ENCODE measurements at places on chromosomes 5 and 9.

DNA sequence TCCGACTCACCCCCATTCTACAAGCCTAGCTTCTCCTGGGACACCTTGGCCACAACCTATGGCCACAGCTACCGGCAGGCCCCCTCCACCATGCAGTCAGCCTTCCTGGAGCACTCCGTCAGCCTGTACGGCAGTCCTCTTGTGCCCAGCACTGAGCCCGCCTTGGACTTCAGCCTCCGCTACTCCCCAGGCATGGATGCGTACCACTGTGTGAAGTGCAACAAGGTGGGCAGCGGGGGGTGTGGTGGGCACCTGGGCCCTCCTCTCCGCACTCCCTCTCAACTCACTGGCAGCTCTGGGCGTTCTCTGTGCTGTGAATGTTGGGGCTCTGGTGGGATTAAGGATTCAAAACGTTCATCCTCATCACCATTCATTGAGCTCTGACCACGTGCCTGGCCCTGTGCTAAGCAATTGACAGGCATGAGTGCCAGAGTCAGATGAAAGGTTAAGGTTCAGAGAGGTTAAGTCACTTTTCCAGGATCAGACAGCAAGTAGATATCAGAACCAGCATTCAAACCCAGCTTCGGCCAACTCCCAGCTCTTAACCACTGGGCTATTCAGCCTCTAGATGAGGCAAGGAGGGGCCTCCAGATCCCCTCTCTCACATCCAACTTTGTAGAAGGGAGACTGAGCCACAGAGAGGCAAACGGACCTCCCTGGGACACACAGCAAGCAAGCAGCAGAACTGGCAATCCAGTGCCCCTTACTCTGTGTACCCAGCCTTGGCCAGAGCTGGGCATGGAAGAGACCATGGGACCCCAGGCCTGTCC is 9.9 kb downstream of the GFI1B start:
- DNase-seq = no peak

DNA sequence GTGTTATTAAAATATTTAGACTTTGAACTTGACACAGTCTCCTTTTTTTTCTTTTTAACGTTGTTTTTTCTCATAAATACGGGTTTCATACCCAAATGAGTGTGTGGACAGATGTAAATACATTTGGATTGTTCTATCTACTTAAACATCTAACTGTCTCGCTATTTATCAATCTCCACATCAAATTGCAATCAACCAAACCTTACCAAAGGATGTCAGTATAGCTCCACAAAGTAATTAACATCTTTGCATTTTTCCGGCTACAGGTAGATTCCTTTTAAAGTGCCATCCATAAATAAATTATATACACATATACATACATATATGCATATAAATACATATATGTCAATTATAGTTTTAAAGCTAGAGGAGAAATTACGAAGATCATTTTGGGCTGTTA is 705 bp upstream of the CDH10 start:
- no peak for DNase-seq

DNA sequence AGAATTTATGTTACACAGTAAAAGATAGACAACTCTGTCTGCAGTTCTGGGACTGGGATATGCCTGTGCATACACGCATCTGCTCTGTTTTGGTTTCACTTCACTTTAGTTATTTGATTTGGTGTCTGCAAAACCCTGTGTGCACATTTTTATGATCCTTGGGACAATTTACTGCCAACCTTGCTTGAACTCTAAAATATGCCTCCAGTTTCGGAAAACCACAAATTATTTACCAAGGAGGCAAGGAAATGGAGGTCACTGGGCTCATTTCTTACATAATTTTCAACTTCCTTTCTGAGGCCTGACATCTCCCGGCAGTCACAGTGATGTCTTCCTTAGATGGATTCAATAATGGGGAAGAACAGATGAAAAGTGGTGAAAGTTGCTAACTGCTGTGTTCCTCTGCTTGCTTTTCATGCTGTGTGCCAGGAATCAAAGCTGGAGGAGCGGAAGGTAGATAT is 61.2 kb upstream of the TAF11L2 start:
- no peak for DNase-seq

DNA sequence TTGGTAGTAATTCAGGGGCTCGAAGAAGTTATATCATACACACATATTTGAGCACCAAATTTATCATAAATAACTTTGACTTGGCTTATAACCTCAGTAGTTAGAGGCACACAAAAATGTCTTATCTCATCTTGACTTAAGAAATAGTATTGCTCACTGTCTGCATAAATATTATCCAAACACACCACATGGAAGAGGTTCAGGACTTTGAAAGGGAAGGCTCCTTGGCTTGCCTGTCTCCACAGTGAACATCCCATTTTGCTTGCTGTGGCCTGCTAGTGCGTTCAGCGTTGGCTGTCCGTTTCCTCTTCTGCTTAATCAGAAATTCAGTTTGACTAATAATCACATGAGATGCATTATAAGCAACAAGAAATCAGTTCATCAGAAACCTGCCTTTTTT is 13.9 kb downstream of the GRXCR2 start:
- no peak for DNase-seq

GRCh38 chr9:99211746-99212145 is 10.0 kb downstream of the ALG2 start:
- DNase-seq = no peak

DNA sequence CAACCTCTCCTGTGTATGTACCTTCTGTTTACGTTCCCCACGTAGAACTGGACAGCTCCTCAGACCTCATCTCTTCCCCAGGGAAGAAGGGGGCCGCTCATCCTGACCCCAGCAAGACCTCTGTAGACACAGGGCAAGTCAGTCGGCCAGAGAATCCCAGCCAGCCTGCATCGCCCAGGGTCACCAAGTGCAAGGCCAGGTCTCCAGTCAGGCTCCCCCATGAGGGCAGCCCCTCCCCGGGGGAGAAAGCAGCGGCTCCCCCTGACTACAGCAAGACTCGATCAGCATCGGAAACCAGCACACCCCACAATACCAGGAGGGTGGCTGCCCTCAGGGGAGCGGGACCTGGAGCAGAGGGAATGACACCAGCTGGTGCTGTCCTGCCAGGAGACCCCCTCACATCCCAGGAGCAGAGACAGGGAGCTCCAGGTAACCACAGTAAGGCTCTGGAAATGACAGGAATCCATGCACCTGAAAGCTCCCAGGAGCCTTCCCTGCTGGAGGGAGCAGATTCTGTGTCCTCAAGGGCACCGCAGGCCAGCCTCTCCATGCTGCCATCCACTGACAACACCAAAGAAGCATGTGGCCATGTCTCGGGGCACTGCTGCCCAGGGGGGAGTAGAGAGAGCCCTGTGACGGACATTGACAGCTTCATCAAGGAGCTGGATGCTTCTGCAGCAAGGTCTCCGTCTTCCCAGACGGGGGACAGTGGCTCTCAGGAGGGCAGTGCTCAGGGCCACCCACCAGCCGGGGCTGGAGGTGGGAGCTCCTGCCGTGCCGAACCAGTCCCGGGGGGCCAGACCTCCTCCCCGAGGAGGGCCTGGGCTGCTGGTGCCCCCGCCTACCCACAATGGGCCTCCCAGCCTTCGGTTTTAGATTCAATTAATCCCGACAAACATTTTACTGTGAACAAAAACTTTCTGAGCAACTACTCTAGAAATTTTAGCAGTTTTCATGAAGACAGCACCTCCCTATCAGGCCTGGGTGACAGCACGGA is 86.7 kb downstream of the GOLPH3 start:
- DNase-seq = no peak

DNA sequence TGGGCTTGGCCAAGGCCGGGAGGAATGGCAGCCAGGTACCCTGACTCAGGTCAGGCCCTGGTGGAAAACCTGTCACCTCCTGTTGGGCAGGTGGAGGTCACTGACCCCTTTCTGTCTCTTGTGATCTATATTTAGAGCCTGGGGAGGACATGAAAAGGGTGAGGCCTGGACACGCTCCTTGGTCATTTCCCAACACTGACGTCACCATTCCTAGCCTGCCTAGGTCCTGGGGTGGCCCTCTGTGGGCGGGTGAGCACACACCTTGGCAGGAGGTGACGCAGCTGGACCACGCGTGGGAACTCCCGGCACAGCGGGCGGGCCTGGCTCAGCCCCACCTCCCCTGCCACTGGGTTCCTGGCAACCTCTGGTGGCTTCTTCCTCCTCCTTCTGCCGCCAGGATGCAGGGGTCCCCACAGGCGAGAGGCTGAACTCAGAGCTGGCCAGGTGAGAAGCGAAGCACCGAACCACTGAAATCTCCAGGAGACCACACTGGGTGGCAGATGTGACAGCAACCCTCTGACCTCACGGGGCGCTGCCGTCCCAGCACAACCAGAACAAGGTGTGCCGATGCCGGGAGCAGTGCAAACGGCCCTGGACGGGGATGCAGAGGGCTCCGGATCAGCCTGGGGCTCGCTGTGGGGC is 6.4 kb upstream of the RALGDS start:
- DNase-seq = no peak

DNA sequence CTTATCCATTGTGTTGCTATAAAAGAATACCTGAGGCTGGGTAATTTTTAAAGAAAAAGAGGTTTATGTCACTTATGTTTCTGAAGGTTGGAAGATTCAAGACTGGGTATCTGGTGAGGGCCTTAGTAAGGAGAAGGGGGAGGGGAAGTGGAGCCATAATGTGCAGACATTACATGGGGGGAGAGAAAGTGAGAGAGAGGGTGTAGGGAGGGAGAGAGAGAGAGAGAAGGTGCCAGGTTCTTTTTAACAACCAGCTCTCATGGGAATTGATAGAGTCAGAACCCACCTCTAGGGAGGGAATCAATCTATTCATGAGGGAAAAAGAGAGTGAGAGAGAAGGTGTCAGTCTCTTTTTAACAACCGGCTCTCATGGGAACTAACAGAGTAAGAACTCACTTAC is 29.5 kb downstream of the SPEF2 start:
- no peak for DNase-seq

GRCh38 chr9:26129217-26129616 is 451.0 kb upstream of the TUSC1 start:
- DNase-seq = peak; percentile 87

DNA sequence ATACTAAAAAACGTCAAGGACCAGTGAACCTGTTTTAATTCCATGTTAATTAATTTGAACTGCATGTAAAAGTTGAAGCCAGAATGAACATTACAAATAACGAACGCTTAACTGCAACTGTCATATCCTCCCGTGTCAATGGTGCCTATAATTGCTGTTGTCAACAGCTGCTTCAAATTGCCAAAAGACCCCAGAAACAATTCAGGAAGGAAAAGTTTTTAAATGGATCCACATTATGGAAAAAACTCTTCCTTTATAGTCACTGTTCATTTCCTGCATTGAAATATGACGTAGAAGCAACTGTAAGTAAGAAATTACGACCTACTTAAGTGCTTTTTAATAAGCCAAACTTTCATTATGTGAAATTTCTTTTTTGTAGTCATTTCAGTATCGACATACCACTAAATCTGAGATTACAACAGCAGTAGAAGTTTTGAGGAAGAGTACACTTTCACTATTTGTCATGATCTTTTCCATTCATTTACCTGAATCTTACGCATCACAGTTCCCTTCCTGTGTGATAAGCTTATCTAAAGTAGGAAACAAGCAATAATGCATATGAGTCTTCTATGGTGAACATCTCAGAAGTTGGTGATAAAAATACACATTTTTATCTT is 37.8 kb downstream of the MEF2C start:
- DNase-seq = no peak

GRCh38 chr9:26574898-26575440 is 317.6 kb downstream of the CAAP1 start:
- no peak for DNase-seq

DNA sequence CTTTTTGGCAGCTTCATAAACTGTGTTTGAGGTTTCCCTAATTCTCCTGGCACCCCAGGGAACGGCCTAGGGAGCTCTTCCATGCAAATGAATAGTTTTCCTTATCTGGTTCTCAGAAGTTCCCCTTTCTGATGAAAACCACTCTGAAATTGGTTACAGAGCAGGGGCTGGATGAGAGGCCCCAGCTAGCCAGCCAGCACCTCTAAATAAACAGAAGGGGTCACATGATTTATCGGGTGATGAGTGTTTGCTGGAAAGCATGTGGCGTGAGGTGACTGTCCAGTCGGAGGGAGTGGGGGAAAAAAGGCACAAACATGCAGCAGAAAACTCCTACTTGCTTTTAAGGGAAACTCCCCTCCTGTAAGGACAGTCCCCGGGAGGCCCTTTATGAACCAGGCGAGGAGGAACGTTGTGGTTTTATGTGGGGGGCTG is 261.2 kb upstream of the ANKRD55 start:
- peak; percentile 80 for DNase-seq

- DNase-seq = no peak
Measured at GRCh38 chr5:9892696-9893095, 262.5 kb upstream of the TAS2R1 start.

- DNase-seq = no peak
Measured at GRCh38 chr5:19986806-19987205, 1.2 kb downstream of the CDH18 start.

DNA sequence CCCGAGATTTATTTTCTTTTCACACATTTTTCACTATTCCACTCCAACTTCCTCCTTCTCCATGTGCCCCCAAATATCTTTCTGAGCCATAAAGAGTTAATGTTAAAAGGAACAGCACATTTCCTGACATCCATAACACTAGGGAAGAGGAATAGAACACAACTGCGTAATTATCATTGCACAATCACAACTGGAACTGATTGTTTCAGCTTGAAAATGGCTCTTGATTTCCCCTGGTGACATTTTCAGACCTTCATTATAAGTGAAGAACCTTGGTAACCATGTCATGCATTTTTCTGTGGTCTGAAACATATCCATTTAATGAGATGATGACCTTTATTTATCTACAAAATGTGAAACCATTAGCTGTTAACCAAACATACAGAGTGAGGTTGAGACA is 82.4 kb downstream of the PCSK1 start:
- DNase-seq = no peak

GRCh38 chr9:91659529-91660495 is 236.2 kb upstream of the NFIL3 start:
- peak; percentile 36 for DNase-seq

Data from fibroblast of skin of right biceps (primary cell).